ENCODE measurements at places on chromosomes 12 and 14. TPM values are rescaled to one million over a fixed set of nuclear protein-coding genes. Genes with fewer than 3 reads are reported as not detected.

DNA sequence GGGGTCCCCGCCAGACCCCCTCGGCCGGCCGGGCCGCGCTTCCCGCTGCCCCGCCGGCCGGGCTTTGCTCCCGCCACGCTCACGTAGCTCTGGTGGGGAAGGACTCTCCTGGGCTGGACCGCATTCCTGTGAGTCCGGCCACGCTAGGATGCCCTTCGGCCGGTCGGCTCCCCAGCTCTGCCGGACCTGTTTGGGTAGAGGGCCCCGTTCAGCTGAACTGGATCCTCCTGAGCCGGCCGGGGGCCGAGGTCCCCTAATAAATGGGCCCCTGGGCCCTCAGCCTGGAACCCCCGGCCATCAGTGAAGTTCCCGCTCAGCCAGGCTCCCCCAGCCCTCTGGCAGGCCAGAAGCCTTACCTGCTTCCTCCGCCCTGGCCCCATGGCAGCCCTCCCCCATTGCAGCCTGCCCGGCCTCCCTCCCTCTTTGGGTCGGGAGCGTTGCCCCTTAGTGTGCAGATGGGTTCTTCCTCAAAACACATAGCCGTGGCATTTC, 593 bp downstream of the UNC119B start:
- DNase-seq = no peak
- H3K36me3 ChIP-seq = peaks cover 28% of the 10 kb centered on the region
- H3K27me3 ChIP-seq = no peaks in the 10 kb centered on the region
- H3K27ac ChIP-seq = peak overlapping the region; percentile 82

GRCh38 chr14:54794796-54795195, 107.8 kb downstream of the GCH1 start:
- no peaks in the 10 kb centered on the region for H3K4me1 ChIP-seq
- H3K27me3 ChIP-seq = no peaks in the 10 kb centered on the region
- H3K4me3 ChIP-seq = no peak overlapping the region
- H3K27ac ChIP-seq = no peak overlapping the region
- H3K36me3 ChIP-seq = no peaks in the 10 kb centered on the region

DNA sequence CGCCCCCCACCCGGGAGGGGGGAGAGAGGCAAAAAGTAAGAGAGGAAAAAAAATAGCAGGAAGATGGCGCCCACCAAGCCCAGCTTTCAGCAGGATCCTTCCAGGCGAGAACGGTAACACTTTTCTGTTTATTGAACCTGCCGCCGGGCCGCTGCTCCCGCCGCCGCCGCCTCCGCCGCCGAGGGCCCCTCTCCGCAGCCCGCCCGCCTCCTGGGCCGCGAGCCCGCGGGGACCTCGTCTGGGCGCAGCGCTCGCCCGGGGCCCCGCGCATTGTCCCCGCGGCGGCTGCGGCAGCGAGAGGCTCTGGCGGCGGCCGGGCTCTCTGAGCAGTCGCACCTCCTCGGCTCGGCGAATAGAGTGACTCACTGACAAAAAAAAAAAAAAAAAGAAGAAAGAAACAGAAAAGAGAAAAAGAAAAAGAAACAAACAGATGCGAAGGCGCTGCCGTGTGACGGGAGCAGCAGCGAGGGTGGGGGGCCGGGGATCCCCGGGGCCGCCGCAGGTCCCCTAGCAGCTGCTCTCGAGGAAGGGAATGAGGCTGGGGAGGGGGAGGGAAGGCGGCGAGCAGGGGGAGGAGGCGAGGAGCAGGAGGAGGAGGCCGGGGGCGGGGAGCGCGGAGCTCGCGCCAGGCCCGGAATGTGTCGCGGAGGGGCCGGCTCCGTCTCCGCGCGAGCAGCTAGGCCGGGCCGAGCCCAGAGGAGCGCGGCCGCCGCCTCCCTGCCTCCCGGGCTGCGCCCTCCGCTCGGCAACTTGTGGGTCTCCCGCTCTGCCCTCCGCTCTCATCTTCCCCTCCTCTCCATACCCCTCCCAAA, 781 bp downstream of the NPAS3 start:
- H3K27ac ChIP-seq = no peak overlapping the region
- no peaks in the 10 kb centered on the region for H3K36me3 ChIP-seq
- peaks cover 16% of the 10 kb centered on the region for H3K4me1 ChIP-seq
- H3K4me3 ChIP-seq = peak overlapping the region; percentile 75

DNA sequence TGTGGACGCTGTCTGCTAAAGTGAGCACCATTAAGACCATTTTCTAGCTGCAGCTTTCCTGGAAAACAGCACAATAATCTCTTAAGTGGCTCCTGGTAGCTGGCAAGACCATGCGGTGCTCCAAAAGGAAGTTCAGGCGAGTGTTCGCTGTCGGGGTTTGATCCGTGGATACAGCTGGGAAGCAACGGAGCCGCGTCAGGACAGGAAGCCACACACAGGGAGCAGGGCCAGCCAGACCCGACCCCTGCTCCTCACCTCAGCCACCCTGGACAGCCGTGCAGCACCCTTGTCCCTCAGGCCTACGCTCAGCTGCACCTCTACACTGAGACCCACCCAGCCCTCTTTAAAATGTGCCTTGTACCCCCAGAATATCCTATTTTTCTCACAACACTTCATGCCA, 19.4 kb downstream of the ZFYVE21 start:
- H3K4me1 ChIP-seq = no peaks in the 10 kb centered on the region
- DNase-seq = no peak
- H3K27ac ChIP-seq = no peak overlapping the region
- no peak overlapping the region for H3K4me3 ChIP-seq

DNA sequence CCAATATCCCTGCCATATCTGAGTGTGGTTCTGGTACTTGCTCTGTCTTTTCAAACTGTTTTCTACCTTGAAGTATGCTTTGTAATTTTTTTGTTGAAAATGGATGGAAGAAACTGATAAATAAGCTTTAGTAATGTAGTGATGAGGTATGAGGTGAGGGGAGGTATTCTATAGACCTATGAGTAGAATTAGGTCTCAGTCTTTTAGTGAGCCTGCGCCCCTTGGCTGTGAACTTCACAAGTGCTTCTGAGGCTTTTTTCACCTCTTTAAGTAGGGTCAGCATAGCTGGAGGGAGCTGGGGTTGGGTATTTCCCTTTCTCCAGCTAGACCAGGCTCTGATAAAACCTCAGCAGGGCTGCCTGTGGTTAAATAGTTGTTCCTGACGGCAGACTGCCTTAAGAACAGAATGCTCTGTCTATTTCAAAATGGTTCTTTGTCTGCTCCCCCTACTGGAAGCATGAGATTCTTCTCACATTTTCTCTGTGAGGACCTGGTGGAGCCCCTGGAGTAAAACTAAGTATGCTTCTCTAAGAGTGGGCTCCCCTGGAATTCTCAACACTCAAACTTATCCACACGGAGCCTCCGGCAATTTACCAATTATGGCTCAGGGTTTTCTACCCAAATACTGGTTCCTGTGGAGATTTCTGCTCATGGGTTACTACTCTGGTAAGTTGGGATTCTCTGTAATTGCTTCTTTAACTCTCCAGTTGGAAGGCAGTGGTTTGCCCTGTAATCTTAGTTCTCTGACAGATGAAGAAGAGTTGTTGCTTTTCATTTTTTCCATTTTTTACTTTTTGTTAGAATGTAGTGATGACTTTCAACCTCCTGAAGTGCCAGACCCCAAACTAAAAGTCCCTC, 13.1 kb downstream of the KRT5 start:
- no peak overlapping the region for H3K4me3 ChIP-seq
- DNase-seq = no peak
- H3K27me3 ChIP-seq = no peaks in the 10 kb centered on the region
- H3K4me1 ChIP-seq = no peaks in the 10 kb centered on the region
- H3K27ac ChIP-seq = no peak overlapping the region

GRCh38 chr12:68536885-68537485, 73.7 kb upstream of the RAP1B start:
- H3K27me3 ChIP-seq = no peaks in the 10 kb centered on the region
- H3K36me3 ChIP-seq = no peaks in the 10 kb centered on the region
- no peaks in the 10 kb centered on the region for H3K4me1 ChIP-seq
- H3K4me3 ChIP-seq = no peak overlapping the region
- no peak overlapping the region for H3K27ac ChIP-seq
- DNase-seq = no peak

DNA sequence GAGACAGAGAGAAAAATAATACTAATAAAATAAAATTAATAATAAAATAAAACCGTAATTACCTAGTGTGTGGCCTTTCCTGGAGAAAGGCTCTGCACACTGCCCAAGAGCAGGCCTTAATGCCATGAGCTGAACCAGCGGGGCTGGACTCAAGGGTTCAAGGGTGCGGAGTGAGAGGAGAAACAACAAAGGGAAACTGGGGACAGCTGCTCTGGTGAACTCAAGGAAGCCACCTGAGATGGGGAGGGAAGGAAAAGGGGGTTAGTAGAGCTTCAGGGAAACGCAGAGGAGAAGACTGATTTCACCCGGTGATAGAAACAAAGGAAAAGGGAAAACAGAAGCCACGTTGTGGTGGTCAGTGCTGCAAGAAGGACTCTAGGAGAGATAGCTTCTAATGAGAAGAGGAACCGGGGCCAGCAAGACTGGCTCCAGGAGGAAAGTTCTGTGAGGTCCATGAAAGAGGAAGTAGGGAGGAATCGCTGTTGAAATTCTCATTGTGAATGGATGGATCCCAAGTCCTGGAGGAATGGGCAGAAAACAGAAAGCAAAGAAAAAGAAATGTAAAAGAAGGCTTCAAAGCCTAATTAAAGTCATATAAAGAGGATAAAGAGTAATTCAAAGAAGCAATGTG, 48.3 kb upstream of the BCL2L14 start:
- no peak overlapping the region for H3K4me3 ChIP-seq
- no peaks in the 10 kb centered on the region for H3K4me1 ChIP-seq
- H3K27me3 ChIP-seq = no peaks in the 10 kb centered on the region
- no peak for DNase-seq
- no peak overlapping the region for H3K27ac ChIP-seq

- H3K27me3 ChIP-seq = no peaks in the 10 kb centered on the region
- H3K27ac ChIP-seq = no peak overlapping the region
- no peaks in the 10 kb centered on the region for H3K36me3 ChIP-seq
- DNase-seq = no peak
- H3K4me1 ChIP-seq = no peaks in the 10 kb centered on the region
- no peak overlapping the region for H3K4me3 ChIP-seq
Observed at GRCh38 chr14:25150401-25150800, 100.5 kb upstream of the STXBP6 start.

GRCh38 chr14:77314539-77315457, 5.9 kb downstream of the POMT2 start:
- H3K27me3 ChIP-seq = no peaks in the 10 kb centered on the region
- DNase-seq = no peak
- peaks cover 11% of the 10 kb centered on the region for H3K4me1 ChIP-seq
- H3K36me3 ChIP-seq = no peaks in the 10 kb centered on the region
- H3K4me3 ChIP-seq = no peak overlapping the region

DNA sequence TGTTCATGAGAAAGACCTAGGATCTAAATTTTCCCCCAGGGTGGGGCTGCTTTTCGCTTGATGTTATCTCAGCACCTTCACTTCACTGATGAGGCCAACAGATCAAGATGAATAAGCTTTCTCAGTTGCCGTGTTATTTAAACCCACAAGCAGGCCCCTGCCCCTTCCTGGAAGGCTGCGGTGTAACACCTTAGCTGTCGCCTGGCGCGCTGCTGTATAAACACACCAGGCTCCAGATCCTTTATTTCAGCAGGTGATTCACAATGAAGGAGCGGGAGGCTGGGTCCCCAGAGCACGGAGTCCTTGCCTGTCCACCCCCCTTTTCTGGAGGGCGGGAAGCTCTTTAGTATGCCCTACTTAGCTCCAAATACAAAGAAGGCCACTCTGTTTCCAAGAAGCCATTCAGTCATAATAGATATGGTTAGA, 515.4 kb downstream of the FUT8 start:
- H3K36me3 ChIP-seq = no peaks in the 10 kb centered on the region
- H3K4me1 ChIP-seq = peaks cover 6% of the 10 kb centered on the region
- DNase-seq = no peak
- no peaks in the 10 kb centered on the region for H3K27me3 ChIP-seq

DNA sequence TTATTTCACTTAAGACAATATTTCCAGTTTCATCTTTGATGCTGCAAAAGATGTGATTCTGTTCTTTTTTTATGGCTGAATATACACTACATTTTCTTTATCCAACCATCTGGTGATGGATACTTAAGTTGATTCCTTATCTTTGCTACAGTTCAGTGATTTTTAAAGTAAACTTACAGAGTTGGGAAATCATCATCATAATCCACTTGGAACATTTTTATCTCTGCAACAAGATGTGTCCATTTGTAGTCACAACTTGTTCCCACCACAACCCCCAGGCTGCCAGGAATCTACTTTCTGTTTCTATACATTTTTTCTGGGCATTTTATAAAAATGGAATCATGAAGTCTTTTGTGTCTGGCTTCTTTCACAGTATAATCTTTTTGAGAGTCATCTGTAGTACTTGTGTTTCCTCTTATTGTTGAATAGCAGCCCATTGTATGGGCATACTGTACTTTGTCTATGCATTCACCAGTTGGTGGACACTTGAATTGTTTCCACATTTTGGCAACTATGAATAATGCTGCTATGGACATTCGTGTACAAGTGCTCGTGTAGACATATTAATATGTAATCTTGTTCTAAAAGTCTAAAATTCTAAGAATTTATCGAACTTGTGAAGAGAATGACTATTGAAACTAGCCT, 212.5 kb upstream of the DDHD1 start:
- H3K27ac ChIP-seq = no peak overlapping the region
- no peaks in the 10 kb centered on the region for H3K36me3 ChIP-seq
- no peak for DNase-seq
- H3K4me1 ChIP-seq = no peaks in the 10 kb centered on the region
- H3K27me3 ChIP-seq = no peaks in the 10 kb centered on the region

Gene KLRD1
- polyA plus RNA-seq = 0.02 TPM

Gene MYRFL
- polyA plus RNA-seq = 1.1 TPM

Gene KRT71
- polyA plus RNA-seq = not detected

Gene TMEM19
- polyA plus RNA-seq = 8.6 TPM

Gene PMCH
- not detected for polyA plus RNA-seq

Gene METAP2
- 18.8 TPM for polyA plus RNA-seq

Gene SLCO1A2
- polyA plus RNA-seq = 6.7 TPM

Gene VPS33A
- polyA plus RNA-seq = 18.7 TPM

Gene EEF1AKMT3
- 4.4 TPM for polyA plus RNA-seq

Data from H1 (cell line).